ENCODE measurements at places on chromosomes 12 and 14.

- peaks cover 16% of the 10 kb centered on the region for H3K4me1 ChIP-seq
- peak overlapping the region; percentile 57 for H3K27ac ChIP-seq
- peak overlapping the region; percentile 77 for H3K4me3 ChIP-seq
- H3K36me3 ChIP-seq = no peaks in the 10 kb centered on the region
These were observed 693 bp upstream of the RIMKLB start for GRCh38 chr12:8697120-8697475.

- DNase-seq = no peak
- H3K27me3 ChIP-seq = no peaks in the 10 kb centered on the region
- peaks cover 43% of the 10 kb centered on the region for H3K4me1 ChIP-seq
- peak overlapping the region; percentile 70 for H3K4me3 ChIP-seq
- H3K27ac ChIP-seq = no peak overlapping the region
- no peaks in the 10 kb centered on the region for H3K36me3 ChIP-seq
These were observed 1.4 kb upstream of the PCED1B start for GRCh38 chr12:47078086-47078395.

DNA sequence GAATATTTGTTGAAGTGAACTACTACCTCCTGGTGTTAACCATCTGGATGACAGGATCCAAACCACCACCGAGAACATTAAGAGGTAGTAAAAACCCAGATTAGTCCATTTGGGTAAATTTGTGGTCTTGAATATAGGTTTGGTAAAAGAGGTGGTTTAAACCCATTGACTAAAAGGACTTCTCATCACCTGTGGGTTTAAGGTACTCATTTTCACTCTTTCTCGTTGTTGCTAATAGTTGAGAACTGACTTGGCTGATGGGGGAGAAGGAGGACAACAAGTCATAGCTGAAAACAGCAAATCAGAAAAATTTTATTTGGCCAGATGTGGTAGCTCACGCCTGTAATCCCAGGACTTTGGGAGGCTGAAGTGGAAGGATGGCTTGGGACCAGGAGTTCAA, 59.2 kb downstream of the ACADS start:
- no peaks in the 10 kb centered on the region for H3K27me3 ChIP-seq
- H3K36me3 ChIP-seq = peaks cover 13% of the 10 kb centered on the region
- H3K4me3 ChIP-seq = no peak overlapping the region
- H3K27ac ChIP-seq = no peak overlapping the region
- peaks cover 14% of the 10 kb centered on the region for H3K4me1 ChIP-seq

DNA sequence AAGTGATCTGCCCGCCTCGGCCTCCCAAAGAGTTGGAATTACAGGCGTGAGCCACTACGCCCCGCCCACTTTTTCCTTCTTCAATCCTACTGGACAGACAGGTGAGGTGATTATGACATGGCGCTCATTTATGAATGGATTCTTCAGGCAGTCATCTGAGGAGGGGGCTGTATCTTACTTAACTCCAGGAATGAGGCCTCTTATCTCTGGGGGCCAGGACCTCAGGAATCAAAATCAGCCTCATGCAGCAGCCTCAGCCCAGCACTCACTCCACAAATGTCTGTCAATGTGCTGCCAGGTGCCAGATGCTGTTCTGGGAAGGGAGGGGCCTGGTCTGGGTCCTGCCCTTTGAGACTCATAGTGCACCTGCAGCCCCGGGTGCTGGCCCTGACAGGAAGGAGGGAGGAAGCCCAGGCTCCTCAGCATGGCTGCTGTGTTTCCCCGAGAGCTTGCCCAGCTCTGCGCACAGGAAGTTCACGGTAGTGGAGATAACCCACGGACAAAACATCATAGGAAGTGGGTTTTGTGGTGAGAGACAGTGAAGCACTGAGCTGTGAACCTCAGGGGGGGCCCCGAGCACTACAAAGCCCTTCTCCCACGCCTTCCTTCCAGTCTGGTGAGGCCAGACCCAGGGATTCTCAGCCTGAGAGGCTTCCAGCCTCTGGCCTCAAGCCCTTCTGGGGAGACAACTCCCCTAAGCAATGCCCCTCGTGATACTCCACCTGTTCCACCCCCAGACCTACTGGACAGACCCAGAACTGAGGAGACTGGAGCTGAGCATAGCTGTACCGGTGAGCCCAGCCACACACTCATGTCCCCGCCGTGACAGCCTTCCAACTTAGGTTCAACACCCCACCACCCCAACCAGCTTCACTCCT, 22.3 kb downstream of the GALNT6 start:
- DNase-seq = peak; percentile 96
- peak overlapping the region; percentile 62 for H3K4me3 ChIP-seq
- H3K27me3 ChIP-seq = no peaks in the 10 kb centered on the region
- peak overlapping the region; percentile 4 for H3K27ac ChIP-seq

DNA sequence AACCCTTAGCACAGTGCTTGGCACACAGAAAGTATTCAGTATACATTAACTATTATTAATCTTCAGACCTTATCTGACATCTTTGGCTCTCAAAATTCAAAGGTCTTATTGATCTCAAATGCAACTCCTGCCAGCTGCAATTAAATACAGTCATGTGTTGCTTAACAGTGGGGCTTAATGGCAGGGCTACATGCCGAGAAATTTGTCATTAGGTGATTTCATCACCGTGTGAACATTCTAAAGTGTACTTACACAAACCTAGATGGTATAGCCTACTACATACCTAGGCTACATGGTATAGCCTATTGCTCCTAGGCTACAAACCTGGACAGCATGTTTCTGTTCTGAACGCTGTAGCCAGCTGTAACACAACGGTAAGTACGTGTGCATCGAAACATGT, 156.3 kb upstream of the TMCC3 start:
- H3K4me3 ChIP-seq = no peak overlapping the region
- no peaks in the 10 kb centered on the region for H3K36me3 ChIP-seq
- no peak overlapping the region for H3K27ac ChIP-seq
- no peaks in the 10 kb centered on the region for H3K27me3 ChIP-seq

DNA sequence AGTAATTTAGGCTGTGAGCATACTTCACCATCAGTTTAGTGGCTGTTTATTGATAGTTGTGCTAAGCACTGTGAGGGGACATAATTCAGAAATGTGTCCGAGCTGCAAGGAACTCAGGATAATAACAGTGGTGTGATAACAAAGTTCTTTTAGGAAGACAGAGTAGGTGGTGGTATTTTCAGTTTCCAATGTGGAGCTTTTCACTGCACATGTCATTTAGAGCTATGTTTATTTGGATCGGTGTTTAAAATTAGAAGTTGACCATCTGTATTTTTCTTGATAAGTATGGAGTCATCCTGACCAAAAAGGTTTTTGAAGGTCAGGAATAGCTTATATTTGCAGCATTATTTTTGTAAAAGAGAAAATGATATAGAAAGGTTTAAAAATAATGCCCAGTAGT, 443.5 kb downstream of the TMTC2 start:
- H3K36me3 ChIP-seq = no peaks in the 10 kb centered on the region
- DNase-seq = no peak
- no peaks in the 10 kb centered on the region for H3K4me1 ChIP-seq
- H3K27ac ChIP-seq = no peak overlapping the region
- H3K4me3 ChIP-seq = no peak overlapping the region

- H3K36me3 ChIP-seq = no peaks in the 10 kb centered on the region
- no peaks in the 10 kb centered on the region for H3K4me1 ChIP-seq
- no peak for DNase-seq
- H3K27ac ChIP-seq = no peak overlapping the region
These were observed 71.3 kb downstream of the PDE3A start for GRCh38 chr12:20439626-20440025.

- H3K4me1 ChIP-seq = no peaks in the 10 kb centered on the region
- H3K4me3 ChIP-seq = no peak overlapping the region
- DNase-seq = no peak
- no peak overlapping the region for H3K27ac ChIP-seq
- no peaks in the 10 kb centered on the region for H3K27me3 ChIP-seq
These were observed 224.3 kb upstream of the DCN start for GRCh38 chr12:91406920-91407341.

- peaks cover 15% of the 10 kb centered on the region for H3K4me1 ChIP-seq
- no peaks in the 10 kb centered on the region for H3K36me3 ChIP-seq
- H3K27ac ChIP-seq = peak overlapping the region; percentile 59
- no peak overlapping the region for H3K4me3 ChIP-seq
These were observed 1.8 kb upstream of the COX14 start for GRCh38 chr12:50110127-50110761.

DNA sequence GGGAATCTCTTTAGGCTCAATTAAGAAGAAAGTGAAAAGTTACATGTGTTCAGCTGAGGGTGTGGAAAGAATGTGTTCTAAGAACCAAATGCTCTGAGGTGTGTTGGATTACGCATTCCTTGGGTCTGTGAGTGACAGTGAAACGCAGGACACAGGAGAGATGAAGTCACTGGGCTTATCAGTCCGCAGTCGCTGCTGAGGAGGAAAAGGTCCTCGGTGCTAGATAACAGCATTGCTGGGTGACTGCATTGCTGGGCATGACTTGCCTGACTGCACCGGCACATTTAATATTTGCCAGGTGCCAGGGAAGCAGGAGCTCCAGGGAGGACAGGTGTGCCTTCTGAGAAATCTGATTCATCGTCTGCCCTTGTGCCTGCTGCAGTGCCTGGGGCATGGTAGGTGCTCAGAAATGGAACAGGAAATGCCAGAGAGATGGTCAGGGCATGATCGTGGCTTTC, 64.4 kb upstream of the FZD10 start:
- H3K4me1 ChIP-seq = no peaks in the 10 kb centered on the region
- H3K36me3 ChIP-seq = no peaks in the 10 kb centered on the region
- H3K4me3 ChIP-seq = no peak overlapping the region
- no peak for DNase-seq
- no peaks in the 10 kb centered on the region for H3K27me3 ChIP-seq

DNA sequence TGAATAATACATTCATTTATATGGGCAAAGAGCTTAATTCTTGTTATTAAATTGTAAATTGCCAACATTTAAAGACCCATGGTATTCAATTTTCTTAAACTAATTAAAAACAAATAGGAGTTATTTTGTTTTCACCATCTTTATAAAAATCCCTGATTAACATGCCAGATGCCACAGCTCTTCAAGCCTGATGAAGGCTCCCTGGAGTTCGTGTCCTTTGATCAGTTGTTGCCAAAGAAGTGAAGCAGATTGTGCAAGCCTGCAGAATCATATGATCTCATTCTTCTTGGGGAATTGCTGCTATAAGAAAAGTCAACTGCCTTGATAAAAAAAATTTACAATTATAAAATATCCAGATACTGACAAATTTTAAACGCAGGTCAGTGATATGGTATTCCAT, 288.3 kb upstream of the PPFIA2 start:
- no peak overlapping the region for H3K27ac ChIP-seq
- H3K36me3 ChIP-seq = no peaks in the 10 kb centered on the region
- H3K4me3 ChIP-seq = no peak overlapping the region
- H3K27me3 ChIP-seq = no peaks in the 10 kb centered on the region
- DNase-seq = no peak
- no peaks in the 10 kb centered on the region for H3K4me1 ChIP-seq

DNA sequence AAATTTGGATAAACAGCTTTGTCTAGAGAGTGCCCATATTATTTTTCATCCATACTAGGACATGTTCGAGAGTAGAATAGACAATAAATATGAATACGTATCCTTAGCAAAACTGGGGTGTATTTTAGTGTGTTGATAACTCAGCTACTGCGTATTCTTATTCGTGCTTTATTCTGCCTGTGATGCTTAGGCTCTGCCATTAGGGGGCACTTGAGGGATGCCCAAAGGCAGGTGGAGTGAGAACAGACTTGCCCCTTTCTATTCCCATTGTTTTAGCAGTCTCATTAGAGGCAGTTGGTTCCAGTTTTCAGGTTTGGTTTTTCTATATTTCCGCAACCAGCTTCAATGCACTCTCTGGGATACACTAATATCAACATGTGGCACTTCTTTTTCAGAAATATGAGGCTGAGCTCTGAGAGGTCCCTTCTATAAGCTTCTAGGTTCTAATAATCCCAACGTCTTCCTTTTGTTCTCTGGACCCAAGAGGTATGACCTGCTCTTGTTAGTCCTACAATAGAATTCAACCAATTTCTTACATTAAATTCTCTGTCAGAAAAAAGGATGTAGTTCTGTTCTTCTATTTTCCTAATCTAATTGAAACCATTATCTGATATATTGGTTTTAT, 985.7 kb upstream of the FBXO33 start:
- H3K4me3 ChIP-seq = no peak overlapping the region
- H3K27ac ChIP-seq = no peak overlapping the region
- H3K4me1 ChIP-seq = no peaks in the 10 kb centered on the region
- no peaks in the 10 kb centered on the region for H3K27me3 ChIP-seq
- no peaks in the 10 kb centered on the region for H3K36me3 ChIP-seq

GRCh38 chr12:92472201-92472600, 230.6 kb upstream of the PLEKHG7 start:
- no peak overlapping the region for H3K27ac ChIP-seq
- no peak for DNase-seq
- H3K4me3 ChIP-seq = no peak overlapping the region
- no peaks in the 10 kb centered on the region for H3K36me3 ChIP-seq

DNA sequence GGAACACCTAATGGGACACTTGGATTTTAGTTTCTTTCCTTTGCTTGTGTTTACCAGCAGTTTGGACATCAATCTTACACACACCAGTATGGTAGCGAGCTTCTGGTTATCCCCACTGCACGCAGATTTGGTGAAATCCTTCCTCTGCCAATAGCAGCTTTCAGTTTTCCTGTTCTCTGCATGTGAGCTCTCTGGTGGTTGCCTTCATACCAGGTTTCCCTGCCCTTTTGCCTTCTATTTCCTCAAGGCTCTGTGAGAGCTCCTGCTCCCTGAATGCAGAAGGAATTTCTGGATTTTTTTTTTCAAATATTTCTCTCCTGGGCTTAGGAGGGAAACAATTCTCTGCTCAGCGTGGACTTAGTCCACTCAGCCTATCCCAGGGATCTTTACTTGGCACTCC, 93.0 kb upstream of the CCDC91 start:
- H3K36me3 ChIP-seq = no peaks in the 10 kb centered on the region
- DNase-seq = no peak

DNA sequence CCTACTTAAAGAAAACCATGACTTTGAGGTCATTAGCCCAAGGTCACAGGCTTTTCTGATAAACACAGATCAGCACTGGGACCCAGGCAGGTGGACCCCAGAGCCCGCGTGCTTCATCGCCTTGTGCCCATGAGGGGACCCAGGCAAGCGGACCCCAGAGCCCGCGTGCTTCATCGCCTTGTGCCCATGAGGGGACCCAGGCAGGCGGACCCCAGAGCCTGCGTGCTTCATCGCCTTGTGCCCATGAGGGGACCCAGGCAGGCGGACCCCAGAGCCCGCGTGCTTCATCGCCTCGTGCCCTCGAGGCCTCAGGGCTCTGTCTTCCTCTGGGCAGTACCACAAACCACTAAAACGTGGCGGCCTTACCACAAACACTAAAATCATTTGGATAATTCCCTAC, 31.7 kb downstream of the STX2 start:
- DNase-seq = no peak
- no peak overlapping the region for H3K27ac ChIP-seq
- no peaks in the 10 kb centered on the region for H3K27me3 ChIP-seq
- H3K36me3 ChIP-seq = peaks cover 22% of the 10 kb centered on the region

DNA sequence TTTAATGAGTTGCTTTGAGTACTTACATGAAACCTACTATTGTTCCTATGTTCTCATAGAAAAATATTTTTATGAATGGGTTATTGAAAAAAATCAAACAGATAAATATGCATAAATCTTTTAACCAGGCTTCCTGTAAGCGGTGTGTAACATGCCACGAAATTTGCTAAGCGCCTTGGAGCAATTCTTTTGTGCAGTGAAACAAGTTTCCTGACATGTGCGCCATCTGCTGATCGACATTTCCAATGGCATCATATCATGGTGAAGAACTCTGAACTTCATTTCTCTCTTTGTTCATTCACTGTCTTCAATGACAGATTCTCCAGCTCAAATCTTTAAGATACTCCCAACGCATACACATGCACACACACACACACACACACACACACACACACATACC, 145.6 kb upstream of the NAV3 start:
- H3K4me3 ChIP-seq = no peak overlapping the region
- H3K27me3 ChIP-seq = no peaks in the 10 kb centered on the region
- no peaks in the 10 kb centered on the region for H3K36me3 ChIP-seq
- no peak overlapping the region for H3K27ac ChIP-seq
- no peak for DNase-seq

Measured in CD8-positive, alpha-beta memory T cell (primary cell).